Right renal pelvis (tissue), 4 donors: ENCODE measurements at places on chromosomes 12 and 14. TPM values are rescaled to one million over a fixed set of nuclear protein-coding genes. Genes with fewer than 3 reads are reported as not detected.

- no peak for DNase-seq
Measured at GRCh38 chr12:52130711-52131110, 51.2 kb downstream of the SMIM41 start.

DNA sequence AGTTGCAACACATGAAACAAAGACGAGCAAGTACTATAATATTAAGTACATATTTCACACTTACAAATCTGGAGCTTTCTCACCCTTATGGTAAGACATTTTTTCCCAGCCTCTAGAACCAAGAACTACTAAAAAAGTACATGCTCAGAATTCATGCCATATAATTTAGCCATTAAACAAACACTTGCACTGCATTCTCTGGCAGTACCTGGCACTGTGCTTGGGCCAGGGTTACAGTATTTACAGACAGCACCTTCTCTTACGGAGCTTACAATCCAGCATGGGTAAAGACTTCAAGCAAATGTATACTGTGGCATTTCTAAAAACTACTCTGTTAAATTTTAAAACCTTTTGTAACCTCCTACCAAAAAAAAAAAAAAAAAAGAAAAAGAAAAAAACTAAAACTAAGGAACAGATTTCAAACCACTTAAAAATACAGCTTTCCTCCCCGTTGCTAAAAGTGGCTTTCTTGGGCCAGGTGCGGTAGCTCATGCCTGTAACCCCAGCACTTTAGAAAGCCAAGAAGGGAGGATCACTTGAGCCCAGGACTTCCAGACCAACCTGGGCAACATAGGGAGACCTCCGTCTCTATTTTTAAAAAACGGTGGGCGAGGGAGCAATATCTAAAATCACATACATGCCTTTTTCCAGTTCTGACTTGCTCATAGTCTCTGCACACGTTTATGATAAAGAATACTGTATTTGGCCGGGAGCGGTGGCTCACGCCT is 956 bp downstream of the GNPTAB start:
- DNase-seq, result no peak

DNA sequence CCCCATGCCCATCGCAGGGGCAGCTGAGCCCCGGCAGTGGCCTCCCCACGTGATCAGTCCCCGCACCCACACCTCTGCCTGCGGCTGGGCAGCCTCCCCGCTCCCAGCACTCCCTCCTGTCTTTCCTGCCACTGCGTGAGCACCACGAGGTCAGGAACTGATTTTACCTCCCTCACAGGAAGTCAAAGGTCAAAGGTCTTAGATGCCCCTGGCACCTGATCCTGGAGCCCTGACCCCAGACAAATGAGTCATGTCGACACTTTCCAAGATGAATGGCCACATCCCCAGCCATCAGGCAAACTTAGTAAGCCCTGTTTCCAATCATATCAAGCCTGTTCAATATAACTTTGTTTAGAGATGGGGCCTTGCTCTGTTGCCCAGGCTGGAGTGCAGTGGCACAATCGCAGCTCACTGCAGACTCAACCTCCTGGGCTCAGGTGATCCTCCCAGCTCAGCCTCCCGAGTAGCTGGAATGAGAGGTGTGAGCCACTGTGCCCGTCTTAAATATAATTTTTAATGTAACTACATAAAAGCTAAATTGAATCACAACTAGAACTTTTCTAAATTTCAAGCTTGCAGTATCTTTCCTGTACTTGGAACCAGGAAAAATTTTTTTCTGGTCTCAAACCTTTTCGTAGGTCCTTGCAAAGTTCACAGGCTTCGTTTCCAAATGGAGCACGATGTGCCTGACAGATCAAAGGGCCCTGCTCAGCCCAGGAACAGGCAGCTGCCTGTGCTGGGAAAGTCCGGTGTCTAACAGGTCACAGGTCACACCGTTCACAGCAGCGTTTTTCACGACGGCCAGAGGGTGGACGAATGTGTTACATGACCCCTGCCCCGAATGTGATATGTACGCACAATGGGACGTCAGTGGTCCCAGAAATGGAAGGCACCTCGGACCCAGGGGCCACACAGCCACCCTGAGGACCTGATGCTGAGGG is 1.9 kb downstream of the LRCOL1 start:
- no peak for DNase-seq

GRCh38 chr12:24025153-24025798 is 75.8 kb upstream of the SOX5 start:
- DNase-seq, result no peak

DNA sequence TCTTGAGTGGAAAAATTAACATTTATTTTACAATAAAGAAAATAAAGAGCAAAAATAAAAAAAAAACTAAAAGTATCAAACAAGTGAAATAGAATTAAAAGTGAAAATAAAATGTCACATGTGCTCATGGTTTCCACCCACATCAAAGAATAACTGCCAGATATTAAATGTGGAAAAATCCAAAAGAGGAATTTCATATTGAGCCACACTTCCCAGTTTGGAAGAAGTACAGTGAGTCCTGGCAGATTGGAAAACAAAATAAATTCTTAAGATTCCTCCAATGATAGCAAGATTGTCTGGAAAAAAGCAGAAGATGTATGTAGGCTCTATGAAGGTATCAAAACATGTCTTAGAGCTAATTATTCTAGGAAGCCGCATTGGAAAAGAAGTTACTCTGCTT is 1019.5 kb downstream of the SLC6A15 start:
- no peak for DNase-seq

GRCh38 chr12:5273709-5274108 is 158.2 kb upstream of the NTF3 start:
- no peak for DNase-seq

DNA sequence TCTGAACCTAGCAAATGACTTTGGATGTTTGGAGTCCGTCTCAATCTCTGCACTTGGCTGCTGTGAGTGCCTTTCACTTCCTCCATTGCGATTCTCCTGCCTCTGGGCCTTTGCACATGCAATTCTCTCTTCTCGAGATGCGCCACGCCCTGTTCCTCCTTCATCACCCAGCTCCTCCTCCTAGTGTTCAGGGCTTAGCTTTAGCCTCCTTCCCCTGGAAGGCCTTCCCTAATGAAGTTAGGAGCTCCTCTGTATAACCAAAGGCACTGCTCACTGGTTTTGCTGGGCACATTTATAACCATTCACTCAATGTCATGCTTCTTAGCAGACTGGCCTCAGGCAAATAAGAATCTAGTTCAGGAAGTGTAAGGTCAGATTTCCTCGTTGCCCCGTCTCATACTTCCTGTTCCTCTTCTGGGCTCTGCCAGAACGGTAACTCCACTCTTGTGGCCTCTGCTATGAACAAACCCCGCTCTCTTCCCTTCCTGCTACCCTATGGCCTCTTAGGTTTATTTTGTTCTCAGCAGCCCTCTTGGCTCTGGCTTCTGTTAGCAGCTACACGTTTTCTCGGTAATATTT is 171.4 kb downstream of the CRADD start:
- no peak for DNase-seq

- DNase-seq, result no peak
Measured at GRCh38 chr12:109588461-109589239, 15.1 kb downstream of the MVK start.

- DNase-seq, result no peak
Measured at GRCh38 chr12:106632797-106633450, 50.1 kb downstream of the RFX4 start.

DNA sequence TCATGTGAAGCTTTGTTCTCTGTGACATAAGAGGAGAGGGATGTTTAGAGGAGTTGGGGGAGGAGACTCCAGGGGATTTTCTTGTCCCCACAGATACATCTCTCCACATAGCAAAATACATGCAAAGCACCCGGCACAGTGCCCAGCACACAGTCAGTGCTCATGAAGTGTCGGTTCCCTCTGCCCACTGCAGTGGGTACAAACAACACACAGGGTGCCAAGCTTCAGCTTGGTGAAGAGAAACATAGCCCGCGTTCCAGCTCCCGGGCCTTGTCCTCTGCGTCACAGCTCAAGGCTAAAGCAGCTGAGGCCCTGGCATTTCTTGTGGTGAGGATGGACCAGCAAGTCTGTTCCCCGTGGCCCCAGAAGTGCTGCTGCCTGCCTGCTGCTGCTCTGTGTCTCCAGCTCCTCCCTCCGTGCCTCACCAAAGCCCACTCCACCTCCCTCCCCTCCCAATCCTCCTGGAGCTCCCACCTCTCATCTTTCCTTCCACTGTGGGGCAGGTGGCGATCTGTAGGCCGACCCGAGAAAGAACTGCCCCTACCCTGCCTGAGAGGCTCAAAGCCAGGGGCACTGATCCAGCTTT is 57.0 kb upstream of the FKBP4 start:
- no peak for DNase-seq

- no peak for DNase-seq
Measured at GRCh38 chr14:96705422-96706092, 91.6 kb upstream of the VRK1 start.

- no peak for DNase-seq
Measured at GRCh38 chr14:93084866-93085857, 30.6 kb downstream of the ITPK1 start.

DNA sequence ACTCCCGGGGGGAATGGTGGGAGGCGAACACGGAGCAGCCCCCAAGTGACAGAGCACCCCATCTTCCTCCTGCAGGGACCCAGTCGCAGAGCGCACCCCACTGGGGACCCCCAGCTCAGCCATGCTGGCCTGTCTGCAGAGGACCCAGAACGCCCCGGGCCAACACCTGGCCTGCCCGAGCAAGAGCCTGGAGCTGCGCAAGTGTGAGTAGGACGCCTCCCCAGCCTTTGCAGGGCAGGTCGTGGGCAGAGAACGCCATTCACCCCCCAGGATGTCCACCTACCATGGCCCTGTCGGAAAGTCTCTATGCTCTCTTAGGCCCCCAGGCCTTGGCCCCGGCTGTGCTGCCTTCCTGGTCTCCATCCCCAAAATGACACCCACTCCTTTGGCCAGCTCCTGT is 30.4 kb downstream of the FAM222A start:
- no peak for DNase-seq

- no peak for DNase-seq
Measured at GRCh38 chr14:99831903-99832685, 38.9 kb downstream of the EML1 start.

DNA sequence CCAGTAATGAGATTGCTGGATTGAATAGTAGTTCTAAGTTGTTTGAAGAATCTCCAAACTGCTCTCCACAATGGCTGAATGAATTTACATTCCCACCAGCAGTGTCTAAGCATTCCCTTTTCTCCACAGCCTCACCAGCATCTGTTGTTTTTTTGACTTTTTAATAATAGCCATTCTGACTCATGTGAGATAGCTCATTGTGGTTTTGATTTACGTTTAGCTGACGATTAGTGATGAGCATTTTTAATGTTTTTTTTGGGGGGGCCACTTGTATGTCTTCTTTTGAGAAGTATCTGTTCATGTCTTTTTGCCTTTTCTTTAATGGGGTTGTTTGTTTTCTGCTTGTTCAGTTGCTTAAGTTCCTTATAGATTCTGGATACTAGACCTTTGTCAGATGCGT is 8.1 kb upstream of the SLC15A5 start:
- no peak for DNase-seq

DNA sequence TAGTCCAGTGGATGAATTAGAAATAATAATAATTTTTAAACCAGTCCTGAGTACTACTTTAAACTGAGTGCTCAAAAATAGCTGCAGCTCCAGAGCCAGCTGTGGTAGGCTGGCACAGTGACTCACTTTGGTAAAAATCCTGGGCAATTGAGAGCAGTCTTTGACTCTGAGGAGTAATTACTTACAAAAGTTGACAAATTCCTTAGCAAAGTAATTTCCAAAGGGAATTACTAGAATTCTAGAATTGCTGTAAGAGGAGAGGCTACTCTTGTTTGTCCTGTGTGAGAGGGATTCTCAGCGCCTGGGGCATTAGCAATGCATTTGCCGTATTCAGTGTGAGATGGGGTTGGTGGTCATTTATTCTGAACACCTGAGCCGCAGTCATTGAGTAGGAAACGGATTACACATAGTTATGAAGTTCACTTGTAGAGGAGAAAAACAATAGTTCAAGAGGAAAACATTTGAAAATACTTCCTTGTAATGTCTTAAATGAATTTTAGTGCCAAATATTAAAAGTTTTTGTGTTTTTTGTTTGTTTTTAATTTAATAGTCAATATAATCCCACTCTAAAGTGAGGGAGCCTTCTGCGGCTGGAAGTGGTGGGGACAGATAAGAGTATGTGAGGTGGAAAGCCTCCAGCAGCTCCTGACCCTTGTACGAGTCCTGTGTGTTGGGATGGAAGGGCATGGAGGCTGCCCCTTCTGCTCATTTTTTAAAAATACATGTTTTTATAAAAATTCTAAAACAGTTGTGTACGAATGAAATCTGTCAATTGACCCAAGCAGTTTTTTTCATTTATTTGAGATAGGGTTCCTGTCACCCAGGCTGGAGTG is 41.9 kb downstream of the EID3 start:
- no peak for DNase-seq

GRCh38 chr12:9808504-9808903 is 18.8 kb upstream of the KLRF1 start:
- DNase-seq, result no peak

DNA sequence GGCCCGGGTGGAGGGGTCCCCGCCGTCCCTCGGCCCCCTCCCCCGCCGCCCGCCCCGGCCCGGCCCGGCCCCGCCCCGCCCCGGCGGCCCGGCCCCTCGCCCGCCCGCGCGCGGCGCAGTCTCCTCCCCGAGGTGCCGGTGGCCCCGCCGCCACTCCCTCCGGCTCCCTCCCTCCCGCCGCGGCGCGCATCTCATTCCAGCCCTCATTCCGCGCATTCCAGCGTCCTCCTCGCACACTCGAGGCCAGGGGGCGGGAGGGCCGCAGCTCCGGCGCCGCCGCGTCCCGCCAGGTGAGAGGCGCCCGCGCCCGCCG is at the start of gene TEAD4:
Gene TEAD4 (plus strand): TSS at position 206 of the 313 bp plus-strand sequence.
- DNase-seq, result no peak

GRCh38 chr14:56490379-56490778 is 89.2 kb upstream of the TMEM260 start:
- no peak for DNase-seq

- DNase-seq, result no peak
Measured at GRCh38 chr12:107400686-107401447, 284.7 kb upstream of the PWP1 start.

Gene PLA2G1B
- polyA plus RNA-seq, result 0.37 TPM

Gene GYS2
- polyA plus RNA-seq, result not detected

Gene FBXO34
- 33.3 TPM for polyA plus RNA-seq

Gene TC2N
- 12.8 TPM for polyA plus RNA-seq

Gene SLC6A13
- 49.5 TPM for polyA plus RNA-seq

Gene CLEC9A
- 0.19 TPM for polyA plus RNA-seq

Gene CLEC12A
- 0.74 TPM for polyA plus RNA-seq

Gene OAS1
- polyA plus RNA-seq, result 9.7 TPM

Gene DIO3
- polyA plus RNA-seq, result 0.47 TPM

Gene RGS6
- 0.82 TPM for polyA plus RNA-seq

Gene PELI2
- polyA plus RNA-seq, result 32.0 TPM

Gene SDR9C7
- polyA plus RNA-seq, result 0.25 TPM

Gene GALNT9
- polyA plus RNA-seq, result 8.8 TPM
